NCI-H1930 (cell line): ENCODE measurements at places on chromosomes 6 and 20.

DNA sequence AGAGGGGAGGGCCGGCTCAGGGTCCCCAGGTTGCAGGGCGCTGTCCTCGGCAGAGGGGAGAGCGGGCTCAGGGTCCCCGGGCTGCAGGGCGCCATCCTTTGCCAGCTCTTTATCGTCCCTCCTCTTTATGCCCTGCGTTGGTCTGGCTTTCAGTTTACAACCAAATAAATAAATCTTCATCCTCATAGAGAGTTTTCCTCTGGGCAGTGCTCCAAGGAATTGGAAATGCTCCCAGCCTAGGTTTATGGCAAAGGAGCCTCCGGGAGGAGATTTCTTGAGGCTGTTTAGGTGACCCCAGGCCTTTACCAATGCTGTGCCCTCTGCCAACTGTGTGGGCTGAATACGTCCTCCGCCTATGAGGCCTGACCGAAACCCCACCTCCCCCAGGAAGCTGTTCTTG lies 60.2 kb downstream of the CHMP4B start:
- no peak for DNase-seq

- DNase-seq: no peak
Measured at GRCh38 chr20:3106658-3107463, 22.3 kb upstream of the AVP start.

DNA sequence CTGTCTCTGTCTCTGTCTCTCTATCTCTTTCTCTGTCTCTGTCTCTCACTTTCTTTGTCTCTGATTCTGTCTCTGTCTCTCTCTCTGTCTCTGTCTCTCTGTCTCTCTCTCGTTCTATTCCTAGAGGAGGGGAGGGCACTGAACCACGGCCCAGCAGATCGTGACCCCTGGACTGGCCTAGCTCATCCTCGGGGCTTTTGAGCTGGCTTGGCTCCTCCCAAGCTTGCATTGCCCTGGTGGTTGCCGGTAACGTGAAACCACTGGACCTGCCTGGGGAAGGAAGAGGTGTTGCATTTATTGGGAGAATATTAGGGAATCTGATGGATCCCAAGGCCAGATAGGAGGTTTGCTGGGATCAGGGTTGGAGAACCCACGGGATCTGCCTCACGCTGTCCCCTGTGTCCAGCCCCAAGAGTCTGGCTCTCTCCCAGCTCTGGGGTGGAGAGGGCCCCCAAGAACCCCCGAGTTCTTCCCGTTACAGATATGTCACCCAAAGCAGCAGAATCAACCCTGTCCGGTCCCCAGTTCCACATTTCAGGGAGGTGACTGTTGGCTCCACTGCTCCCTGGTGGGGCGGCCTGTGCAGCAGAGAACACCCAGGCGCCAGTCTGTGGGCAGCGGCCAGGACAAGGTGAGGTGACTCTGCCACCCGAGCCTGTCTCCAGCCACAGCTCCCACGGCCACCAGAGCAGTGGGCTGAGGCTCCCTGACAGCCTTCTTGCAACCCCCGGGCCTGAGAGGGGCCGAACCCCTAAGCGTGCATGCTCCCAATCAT lies 228.3 kb downstream of the TTLL2 start:
- DNase-seq: no peak

GRCh38 chr6:121932076-121932991 lies 467.1 kb upstream of the HSF2 start:
- DNase-seq: no peak

DNA sequence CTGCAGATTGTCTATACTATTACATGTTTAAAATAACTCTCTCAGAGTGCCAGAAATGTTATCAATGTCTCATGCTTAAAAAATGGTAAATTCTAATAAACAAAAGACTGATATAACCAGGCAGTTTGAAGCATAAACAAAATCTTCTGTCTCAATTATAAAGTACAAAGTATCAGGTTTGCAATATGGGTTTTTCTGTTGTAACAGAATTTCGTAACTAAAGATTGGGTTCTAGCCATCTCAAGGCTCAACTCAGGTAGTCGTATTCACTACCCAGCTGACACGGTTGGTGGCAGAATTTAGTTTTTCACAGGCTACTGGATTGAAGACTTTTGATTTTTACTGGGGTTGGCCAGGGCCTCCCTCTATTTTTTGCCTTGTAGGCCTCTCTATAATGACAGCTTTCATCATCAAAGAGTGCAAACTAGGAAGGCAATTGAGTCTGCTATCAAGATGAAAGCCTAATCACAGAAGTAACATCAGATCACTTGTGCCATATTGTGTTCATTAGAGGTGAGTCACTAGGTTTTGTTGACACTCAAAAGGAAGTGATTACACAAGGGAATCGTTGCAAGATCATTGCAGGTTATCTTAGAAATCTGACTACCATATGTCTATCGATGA lies 3.6 kb downstream of the CYP39A1 start:
- peak; percentile 13 for DNase-seq

DNA sequence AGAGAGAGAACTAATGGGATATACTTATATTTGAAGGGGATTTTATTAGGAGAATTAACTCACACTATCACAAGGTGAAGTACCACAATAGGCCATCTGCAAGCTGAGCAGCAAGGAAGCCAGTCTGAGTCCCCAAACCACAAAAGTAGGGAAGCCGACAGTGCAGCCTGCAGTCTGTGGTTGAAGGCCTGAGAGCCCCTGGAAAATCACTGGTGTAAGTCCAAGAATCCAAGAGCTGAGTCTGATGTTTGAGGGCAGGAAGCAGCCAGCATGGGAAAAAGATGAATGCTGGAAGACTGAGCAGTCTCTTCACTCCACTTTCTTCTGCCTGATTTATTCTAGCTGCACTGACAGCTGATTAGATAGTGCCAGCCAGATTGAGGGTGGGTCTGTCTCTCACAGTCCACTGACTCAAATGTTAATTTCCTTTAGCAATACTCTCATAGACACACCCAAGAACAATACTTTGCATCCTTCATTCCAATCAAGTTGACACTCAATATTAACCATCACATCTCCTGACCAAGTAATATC lies 823.9 kb downstream of the PHF3 start:
- DNase-seq: no peak

- DNase-seq: peak; percentile 88
Measured at GRCh38 chr20:64083378-64083803, 807 bp downstream of the LKAAEAR1 start.

GRCh38 chr6:74690365-74690764 lies 515.5 kb downstream of the COL12A1 start:
- DNase-seq: no peak

DNA sequence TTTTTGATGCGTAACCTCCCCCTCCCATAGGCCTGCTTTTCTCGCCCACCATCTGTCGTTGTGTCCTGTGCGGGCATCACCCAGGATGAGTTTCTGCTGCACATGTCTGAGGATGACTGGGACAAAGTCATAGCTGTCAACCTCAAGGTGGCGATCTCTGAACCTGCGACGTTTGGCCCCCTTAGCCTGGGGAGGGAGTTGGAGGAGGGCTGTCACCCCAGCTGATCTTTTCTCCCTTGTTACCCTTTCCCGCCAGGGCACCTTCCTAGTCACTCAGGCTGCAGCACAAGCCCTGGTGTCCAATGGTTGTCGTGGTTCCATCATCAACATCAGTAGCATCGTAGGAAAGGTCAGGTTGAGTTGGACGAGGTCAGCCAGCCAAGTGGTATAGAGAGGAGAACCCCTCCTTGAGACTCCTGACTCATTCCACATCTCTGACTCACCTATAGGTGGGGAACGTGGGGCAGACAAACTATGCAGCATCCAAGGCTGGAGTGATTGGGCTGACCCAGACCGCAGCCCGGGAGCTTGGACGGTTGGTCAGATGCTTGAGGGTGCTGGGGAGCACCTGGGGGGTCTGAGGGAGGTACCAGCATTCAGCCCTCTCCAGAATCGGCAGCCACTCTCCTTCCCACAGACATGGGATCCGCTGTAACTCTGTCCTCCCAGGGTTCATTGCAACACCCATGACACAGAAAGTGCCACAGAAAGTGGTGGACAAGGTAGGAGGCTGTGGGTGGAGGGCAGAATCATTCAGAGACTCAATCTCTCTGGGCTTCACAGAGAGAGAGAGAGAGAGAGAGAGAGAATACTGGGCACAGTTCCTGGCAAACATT lies 954 bp downstream of the HSD17B8 start:
- DNase-seq: no peak

- DNase-seq: no peak
Measured at GRCh38 chr6:112232845-112233256, 21.5 kb downstream of the LAMA4 start.

DNA sequence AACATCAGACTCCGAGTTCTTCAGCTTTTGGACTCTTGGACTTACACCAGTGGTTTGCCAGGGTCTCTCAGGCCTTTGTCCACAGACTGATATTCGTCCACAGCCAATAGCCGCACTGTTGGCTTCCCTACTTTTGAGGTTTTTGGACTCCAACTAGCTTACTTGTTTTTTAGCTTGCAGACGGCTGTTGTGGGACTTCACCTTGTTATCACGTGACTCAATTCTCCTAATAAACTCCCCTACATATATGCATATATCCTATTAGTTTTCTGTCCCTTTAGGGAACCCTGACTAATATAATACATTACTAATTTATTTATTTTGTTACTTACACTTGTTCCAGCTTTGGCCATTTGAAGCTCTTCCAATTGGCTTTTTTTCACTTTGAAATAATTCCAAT lies 311.3 kb downstream of the BMP2 start:
- DNase-seq: no peak

DNA sequence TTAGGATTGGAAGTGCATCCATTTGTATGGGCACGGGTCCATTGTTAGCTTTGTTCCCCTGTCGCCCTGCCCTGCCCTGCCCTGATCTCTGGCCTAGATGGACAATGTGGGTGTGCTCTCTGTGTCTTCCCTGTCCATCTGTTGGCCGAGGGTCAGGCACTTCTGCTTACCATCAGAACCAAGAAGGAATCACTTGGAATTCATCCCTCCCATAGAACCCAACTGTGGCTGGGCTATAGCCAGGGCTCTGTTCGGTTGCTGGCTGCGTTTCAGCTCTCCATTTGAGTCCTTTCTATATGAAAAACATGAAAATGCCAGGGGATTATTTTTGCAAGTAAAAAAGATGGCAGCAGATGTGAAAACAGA lies 26.6 kb upstream of the TULP4 start:
- no peak for DNase-seq

- no peak for DNase-seq
Measured at GRCh38 chr20:4812641-4813075, 90.9 kb downstream of the PRND start.

- no peak for DNase-seq
Measured at GRCh38 chr20:62603021-62603906, 39.0 kb upstream of the SLCO4A1 start.

GRCh38 chr20:5020760-5021159 lies 19.4 kb upstream of the SLC23A2 start:
- no peak for DNase-seq

DNA sequence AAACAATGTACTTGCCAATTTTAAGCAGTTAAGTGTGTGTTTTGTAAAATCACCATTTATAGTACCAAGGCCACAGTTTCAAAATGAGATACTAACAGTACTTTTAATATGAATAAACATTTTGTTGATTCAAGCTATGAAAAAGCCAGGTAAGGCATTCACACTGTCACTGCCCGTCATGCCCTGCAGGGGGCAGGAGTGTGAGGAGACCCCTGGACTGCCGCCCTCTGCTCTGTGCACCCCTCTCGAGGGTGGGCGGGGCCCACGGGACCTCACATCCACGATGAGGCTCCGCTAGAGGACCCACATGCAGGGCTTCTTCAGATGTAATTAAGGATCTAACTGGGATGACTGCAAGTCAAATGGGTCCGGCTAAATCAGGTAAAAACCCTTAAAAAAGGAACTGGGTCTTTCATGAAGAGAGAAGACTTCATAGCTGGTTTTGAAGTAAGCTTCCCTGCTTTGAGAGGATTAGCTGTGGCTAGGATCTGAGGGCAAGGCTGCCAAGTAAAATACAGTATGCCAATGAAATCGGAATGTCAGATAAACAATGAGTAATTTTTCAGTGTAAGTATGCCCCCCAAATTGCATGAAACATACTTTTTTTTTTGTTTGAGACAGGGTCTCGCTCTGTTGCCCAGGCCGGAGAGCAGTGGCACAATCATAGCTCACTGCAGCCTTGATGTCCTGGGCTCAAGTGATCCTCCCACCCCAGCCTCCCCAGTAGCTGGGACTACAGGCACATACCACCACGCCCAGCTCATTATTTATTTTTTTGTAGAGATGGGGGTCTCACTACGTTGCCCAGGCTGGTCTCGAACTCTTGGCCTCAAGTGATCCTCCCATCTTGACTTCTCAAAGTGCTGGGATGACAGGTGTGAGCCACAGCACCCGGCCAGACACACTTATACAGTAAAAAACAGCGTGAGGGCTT lies 18.7 kb downstream of the DIDO1 start:
- DNase-seq: no peak

DNA sequence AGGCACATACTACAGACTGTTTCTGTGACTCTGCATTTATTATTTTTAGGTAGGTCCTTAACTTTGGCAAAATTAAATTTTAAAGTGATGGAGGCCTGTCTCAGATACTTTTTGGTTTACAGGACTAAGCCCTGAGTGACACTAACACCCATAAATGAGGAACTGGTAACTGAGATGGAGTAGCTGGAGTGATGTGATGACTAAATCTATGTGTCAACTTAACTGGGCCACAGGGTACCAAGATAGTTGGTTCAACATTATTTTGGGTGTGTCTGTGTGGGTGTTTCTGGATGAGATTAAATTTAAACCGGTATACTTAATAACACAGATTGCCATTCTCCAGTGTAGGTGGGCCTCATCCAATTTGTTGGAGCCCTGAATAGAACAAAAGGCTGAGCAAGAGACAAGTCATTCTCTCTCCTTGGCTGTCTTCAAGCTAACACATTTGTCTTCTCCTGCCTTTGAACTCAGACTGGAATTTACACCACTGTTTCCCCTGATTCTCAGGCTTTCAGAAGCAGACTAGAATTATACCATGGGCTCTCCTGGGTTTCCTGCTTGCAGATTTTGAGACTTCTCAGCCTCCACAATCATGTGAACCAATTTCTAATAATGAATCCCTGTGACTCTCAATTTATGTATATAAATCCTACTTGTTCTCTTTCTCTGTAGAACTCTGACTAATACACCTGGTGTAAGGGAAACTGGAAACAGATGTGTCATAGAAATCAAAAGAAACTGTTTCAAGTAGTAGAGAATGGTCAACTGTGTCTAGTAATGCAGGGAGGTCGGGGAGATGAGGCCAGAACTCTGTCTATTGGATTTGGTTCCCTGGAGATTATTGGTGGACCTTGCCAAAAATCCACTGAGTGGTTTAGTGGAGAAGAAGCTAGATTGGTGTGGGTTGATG lies 579.2 kb downstream of the EPM2A start:
- no peak for DNase-seq

GRCh38 chr6:53811082-53811481 lies 16.3 kb downstream of the LRRC1 start:
- DNase-seq: peak; percentile 41

DNA sequence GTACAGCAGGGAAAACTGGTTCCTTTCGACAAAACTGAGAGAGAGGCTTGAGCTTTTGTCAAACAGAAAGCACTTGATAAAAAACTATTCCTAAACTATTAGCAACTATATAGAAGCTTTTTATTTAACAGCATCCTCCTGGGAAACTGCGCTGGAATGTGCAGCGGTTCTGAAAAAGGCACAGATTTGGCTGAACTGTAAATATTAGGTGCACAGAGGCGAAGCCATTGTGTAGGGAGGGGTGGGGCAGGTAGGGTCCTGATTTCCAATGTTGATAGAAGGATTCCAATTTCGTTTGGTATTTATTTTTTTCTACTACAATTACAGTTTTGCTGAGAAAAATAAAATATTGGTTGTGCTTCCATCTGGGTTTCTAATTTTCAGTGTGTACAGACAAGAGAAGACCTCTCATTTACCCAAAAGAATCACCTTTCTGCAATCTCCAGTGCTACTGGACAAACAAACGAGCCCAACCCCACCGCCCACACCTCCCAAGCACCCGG lies 698 bp upstream of the SH3BGRL2 start:
- DNase-seq: no peak
